NCI-H1105 (cell line): ENCODE measurements at places on chromosomes 16 and 17.

DNA sequence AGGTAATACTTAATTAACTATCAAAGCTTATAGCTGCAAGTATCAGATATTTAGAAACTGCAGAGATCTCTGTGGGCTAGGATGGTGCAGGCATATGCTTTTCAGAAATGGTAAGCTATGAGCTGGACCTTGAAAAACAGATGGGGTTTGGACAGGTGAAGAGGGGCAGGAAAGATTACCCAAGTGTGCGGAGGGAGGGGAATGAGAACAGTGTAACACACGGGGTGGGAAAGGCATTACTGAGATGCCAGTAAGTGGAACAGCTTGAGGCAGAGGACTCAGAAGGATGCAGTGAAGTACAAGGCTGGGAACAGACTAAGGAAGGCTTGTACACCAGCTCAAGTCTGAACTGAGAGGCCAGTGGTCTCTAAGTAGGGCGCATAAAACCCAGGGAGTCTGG, 22.1 kb upstream of the EVPL start:
- DNase-seq: no peak

DNA sequence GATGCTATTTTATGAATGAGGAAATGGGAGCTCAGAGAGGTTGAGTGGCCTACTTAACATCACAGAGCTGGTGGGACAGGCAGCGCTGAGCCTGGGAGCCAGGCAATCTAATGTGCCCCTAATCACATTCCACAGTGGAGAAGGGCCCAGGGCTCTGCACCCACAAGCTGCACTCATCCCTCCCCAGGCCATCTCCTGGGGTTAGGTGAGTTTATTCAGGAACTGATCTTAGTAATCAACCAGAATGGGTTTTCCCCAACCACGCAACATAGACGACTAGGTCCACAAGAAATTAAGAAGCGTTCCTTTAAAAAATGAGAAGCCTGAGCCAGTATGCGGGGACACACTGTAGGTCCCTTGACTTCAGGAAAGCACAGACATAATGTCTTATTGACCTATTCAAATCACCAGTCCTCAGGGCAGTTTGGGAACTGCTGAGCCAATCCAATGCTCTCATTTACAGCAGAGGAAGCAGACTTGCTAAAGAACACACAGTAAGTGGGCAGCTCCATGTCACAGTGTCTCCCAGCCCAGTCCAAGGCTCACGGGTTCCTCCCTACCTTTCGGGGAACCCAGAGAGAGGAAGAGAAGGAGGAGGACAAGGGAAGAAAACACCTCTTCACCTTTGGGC, 2.3 kb downstream of the MPP3 start:
- DNase-seq: no peak

- no peak for DNase-seq
Measured at GRCh38 chr16:67528870-67529581, 397 bp downstream of the RIPOR1 start.

DNA sequence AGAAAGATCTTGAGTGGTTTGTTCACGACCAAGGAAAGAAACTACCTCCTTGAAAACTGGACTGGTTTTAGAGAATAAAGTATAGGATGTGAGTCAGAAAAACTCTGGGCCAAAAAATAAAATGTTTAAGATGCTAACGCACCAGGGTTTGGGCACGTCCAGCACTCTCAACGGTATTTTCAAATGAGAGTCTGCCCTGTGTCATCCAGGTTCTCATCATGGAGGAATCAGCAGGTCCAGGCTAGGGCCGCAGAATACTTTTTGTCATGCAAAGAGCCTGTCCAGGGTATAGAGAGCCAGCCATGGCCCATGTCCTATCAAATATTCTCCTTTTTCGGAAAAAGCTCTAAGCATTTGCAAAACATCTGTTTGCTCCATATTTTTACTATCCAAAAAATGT, 2.4 kb downstream of the NXN start:
- DNase-seq: no peak

- no peak for DNase-seq
Measured at GRCh38 chr17:56929362-56929969, 15.6 kb upstream of the TRIM25 start.

GRCh38 chr17:58100506-58100905, 17.3 kb downstream of the DYNLL2 start:
- DNase-seq: no peak

DNA sequence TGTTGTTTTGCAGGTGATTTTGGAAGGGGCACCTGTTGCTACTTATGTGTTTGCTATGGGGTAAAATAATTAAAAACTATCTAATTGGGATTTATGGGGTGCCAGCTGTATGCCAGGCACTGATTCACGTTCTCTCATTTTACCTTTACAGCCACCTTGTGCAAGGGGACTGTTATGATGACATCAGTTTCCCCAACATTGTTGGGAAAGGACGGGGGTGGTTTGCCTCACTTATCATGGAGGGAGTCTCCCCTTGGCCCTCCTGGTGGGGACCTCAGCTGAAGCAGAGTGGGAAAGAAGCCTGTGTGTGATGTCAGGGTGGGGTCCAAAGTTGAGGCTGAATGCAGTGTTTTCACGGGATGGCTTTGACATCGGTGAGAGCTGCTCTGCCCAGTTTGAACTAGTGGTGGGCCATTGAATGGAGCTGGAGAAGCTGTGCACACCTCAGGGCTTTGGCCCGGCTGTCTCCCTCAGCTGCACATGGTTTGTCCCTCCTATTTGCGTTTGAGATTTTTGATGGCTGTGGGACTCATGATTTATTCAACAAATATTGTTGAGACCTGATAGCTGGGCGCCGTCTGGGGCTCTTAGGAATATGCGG, 36.1 kb downstream of the CMIP start:
- DNase-seq: no peak
